ENCODE measurements at places on chromosomes 16 and 17.
A peak's percentile ranks its signal among the peaks of the same experiment; 100 is the strongest.

DNA sequence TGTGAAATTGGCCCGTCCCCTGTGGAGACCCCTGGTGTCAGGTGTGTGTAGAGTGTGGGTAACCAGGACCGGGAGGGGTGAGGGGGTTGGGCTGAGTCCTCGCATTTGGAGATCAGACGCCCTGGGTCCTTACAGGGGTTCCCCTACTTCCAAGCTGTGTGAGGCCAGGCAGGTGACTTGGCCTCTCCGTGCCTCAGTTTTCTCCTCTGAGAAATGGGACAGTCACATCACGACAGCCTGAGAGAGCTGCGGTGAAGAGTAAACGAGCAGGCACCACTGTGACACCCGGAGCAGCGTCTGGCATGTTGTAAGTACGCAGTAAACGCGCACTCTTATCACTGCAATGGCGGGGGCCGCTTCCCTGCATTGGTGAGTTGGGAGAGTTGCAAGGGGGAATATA is 152.5 kb upstream of the CIBAR2 start:
- no peak for DNase-seq

DNA sequence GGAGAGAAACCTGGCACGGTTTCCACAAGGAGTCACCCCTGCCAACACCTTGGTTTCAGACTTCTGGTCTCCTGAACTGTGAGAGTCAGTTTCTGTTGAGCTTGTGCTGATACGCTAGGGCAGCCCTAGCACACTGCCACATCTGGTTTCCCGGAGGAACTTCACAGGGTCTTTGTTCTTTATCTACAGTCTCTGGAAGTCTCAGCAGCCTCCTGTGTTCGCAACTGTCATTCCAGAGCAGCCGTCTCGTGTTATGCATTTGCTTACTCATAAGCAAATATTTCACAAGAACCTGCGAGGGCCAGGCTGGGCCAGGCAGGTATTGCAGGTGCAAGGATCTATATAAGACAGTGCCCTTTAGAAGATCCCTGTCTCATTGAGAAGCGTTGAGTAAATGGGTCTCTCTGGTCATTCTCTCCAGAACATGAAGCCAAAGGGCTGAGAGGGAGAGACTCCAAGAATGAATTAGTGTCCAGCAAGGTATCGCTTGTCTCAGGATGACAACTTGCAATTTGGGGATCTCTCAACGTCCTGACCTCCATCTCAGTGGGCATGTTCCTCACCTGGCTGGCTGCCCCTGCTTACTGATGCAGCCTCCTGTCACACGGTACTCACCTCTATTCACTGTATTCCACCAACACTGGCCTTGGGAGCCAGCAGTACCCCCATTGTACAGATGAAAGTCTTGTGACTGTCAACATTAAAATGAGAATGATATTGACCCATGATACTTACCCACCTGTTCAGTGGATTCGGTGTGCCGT is 141.2 kb downstream of the WWOX start:
- DNase-seq: no peak

GRCh38 chr16:51636920-51637769 is 486.1 kb upstream of the SALL1 start:
- peak; percentile 73 for DNase-seq

DNA sequence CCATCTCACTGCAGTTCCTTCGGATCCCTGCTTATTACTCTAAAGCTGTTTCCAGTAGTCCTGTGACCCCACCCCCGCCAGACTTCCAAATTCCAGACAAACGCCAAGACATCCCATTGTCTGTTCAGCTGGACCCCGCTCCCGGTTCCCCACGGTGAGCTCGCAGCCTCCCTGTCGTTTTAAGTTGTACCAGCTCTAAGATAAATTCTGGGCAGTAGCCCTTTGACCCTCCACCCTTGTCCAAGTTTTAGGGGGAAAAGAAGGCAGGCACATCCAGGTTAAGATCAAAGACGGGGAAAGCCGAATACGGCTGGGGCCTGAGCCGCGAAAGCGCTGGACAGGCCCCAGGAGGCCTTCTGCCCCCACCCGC is 589 bp downstream of the ARL6IP1 start:
- peak; percentile 54 for DNase-seq

- peak; percentile 76 for DNase-seq
These were observed 91.8 kb downstream of the YPEL2 start for GRCh38 chr17:59423137-59423724.

Data from EH (cell line).